Activated CD4-positive, alpha-beta T cell treated with anti-CD3 and anti-CD28 coated beads for 1 hour (primary cell): ENCODE measurements at places on chromosomes 1 and 21.

- DNase-seq: peak; percentile 52
Measured at GRCh38 chr1:212012034-212012740, 23.2 kb downstream of the INTS7 start.

DNA sequence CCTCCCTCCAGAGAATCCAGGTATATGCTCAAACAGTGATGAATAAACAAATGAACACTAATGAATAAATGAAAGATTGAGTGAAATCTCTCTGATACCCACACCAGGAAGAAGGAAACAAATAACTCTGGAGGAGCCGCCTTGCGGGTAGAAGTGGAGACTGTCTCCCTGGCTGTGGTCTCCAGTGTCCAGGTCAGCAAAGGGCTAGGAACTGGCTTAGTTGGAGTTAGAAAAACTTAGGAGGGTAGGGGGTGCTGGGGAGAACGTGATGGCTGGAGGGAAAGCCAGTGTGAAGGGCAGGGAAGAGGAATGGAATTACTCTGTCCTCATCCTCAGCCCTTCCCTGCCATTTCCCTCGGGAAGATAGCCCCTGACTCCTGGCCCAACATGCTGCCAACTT, 537 bp downstream of the RHBDL2 start:
- DNase-seq: no peak

DNA sequence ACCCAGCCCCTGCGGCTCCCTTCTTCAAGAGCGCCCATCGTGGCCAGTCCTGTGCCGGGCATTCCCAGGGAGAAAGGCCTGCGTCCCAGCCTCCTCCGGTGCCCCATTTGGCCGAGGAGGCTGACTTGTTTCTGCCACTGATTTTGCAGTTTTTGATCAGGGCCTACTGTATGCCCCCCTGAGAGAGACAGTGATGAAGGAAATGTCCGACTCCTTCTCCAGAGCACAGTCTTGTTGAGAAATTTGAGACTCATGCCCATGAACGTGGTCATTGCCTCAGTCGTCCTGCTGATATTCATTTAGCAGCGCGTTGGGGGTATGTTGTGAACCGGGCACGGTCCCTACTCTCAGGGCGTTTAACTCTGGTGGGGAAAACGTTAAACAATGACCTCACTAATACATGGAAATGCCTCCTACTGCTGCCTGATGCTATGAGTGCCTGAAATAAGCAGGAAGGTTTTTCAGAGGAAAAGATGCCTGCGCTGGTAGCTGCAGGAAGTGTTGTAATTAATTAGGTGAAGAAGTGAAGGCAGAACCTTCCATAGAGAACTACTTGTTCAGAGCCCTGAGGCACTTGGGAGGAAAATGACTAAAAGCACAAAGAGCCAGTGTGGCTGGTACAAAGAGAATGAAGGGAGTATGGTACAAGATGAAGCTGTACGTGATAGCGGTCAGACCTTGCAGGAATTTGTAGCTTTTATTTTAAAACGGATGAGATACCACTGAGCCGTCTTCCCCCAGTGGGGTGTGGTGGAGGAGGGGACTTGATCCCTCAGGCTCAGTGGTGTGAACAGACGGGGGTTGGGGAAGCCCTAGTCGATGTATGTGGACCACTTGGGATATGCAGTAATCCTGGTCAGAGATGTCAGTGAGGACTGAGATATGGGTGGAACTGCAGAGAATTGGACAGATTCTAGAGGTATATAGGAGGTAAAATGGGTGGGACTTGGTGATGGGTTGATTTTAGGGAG, 730 bp downstream of the ZCCHC17 start:
- DNase-seq: no peak

- DNase-seq: no peak
Measured at GRCh38 chr1:234270581-234271242, 102.5 kb upstream of the COA6 start.

GRCh38 chr1:61426254-61426653, 298.7 kb downstream of the TM2D1 start:
- no peak for DNase-seq

DNA sequence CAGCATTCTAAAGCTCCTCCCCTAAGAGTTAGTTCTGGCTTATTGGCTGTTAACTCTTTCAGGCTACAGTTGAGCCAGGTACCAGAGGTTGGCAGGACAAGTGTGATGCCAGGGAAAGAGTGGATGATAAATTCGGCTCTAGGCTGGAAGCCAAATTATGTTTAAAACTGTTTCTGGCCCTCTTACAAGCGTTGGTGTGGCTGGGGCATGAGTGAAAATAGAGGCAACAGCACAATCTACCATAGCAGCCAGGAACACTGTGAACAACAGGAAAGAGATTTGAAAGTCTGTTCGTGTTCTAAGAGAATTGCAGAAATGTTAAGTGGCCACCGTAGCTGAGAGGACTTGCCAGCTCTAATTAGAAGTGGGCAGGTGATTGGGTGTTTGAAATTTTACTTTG, 84.2 kb downstream of the CDC7 start:
- DNase-seq: no peak

- DNase-seq: no peak
Measured at GRCh38 chr1:228064296-228064695, 18.2 kb upstream of the ARF1 start.

GRCh38 chr1:226226601-226227000, 3.1 kb downstream of the MIXL1 start:
- no peak for DNase-seq

GRCh38 chr1:162670928-162671663, 38.8 kb downstream of the DDR2 start:
- DNase-seq: no peak

- no peak for DNase-seq
Measured at GRCh38 chr1:160996178-160996577, 24.8 kb downstream of the F11R start.

- no peak for DNase-seq
Measured at GRCh38 chr1:220908757-220909156, 29.5 kb downstream of the HLX start.

GRCh38 chr1:240998024-240998423, 359.0 kb downstream of the RGS7 start:
- DNase-seq: no peak
